ENCODE measurements at places on chromosomes 11 and 22.
A peak's percentile ranks its signal among the peaks of the same experiment; 100 is the strongest.

GRCh38 chr11:71929491-71929890, 645 bp downstream of the RNF121 start:
- no peak for DNase-seq

DNA sequence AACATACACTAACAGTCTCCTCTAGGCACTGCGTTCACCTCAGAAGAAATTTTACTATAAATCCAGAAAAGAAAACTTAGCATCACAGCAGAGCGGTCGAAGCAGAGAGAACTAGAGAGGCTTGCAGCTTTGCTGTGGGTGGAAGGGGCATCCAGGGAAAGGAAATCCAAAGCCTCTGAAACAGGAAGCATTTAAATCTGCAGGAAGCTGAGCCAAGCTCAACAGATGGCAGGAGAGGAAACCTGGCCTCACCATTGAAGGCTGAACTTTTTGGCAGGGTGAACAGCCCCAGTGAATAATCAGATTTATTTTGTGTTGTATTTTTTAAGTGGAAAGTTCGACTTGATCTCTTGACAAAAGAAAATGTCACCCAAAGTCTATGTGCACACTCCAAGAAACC, 858.1 kb downstream of the OPCML start:
- no peak for DNase-seq

DNA sequence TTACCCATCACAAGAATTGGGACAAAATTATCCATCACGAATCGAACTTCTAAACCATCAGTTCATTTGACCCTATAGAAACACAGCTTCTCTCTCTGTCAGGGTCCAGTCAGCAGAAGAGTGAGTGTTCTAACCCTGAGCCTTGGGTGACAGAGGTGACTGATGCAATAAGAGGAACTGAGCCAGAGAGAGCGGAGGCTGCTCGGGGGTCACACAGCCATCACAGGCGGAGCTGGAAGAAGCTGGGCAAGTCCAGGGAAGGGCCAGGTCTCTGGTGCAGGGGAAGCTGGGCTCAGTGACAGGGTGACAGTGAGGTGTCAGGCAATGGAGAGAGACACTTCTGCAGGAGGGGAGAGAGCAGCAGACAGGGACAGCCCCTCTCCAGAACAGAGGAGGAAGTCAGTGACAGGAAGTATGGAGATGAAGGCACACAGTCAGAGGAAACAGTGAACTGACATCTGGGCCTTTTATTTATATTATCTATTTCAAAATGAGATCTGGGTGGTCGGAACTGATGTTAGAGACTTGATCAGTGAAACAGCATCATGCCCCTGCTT, 184.0 kb upstream of the TBCEL start:
- no peak for DNase-seq

GRCh38 chr11:96012086-96012824, 88.3 kb upstream of the MTMR2 start:
- peak; percentile 52 for DNase-seq

GRCh38 chr11:72471005-72471898, 36.9 kb upstream of the CLPB start:
- DNase-seq: peak; percentile 47

- no peak for DNase-seq
These were observed 47.5 kb downstream of the NOX4 start for GRCh38 chr11:89443361-89444322.

DNA sequence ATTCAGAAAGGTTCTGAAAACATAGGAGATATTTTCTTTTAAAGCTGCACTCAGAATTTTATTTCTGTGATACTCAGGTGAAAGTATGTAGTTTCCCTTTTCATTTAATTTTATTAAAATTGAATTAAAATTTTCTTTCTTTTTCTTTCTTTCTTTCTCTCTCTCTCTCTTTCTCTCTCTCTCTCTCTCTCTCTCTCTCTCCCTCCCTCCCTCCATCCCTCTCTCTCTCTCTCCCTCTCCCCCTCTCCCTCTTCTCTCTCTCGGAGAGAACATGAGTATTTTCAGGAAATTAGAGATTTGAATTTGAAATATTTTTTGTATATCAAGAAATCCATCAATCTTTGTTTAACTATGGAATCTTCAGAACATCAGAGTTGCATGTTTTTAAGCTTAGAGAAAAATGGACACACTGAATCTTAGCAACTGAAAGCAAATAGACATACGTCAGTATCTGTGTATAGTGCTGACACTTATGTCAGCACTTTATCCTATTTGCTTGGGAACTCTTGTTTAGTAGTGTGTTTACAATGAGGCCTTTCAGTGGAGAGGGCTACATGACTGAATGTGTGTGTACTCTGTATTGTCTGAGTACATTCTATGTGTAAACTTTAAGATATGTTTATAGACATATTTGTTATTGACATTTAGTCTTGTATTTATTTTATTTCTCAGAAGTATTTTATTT, 44.5 kb downstream of the PDE3B start:
- DNase-seq: no peak

DNA sequence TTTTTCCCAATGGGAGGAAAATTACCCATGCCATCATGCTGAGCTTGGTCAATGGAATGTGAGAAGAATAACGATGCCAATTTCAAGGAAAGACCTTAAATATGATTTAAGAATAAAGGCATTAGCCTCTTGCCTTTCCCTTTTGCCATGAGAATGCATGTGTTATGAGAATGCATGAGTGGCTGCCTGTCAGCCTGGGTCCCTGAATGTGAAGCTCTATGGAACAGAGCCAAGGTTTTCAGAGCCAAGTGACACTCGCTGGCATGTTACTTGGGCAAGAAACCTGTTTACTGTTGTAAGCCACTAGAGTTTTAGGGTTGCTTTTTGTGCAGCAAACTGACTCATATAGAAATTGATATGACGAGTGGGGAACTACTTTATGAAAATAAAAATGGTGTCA, 75.7 kb downstream of the JRKL start:
- DNase-seq: no peak

GRCh38 chr11:102186551-102187191, 76.4 kb downstream of the YAP1 start:
- DNase-seq: no peak

GRCh38 chr11:66291706-66292542, at the start of gene TMEM151A:
TMEM151A (plus strand) TSS chr11:66291894; CDS start chr11:66292014, 120 bp downstream.
- no peak for DNase-seq

- no peak for DNase-seq
These were observed 8.9 kb downstream of the RIBC2 start for GRCh38 chr22:45422237-45422983.

- no peak for DNase-seq
These were observed 85.6 kb downstream of the KIRREL3 start for GRCh38 chr11:126914941-126915340.

DNA sequence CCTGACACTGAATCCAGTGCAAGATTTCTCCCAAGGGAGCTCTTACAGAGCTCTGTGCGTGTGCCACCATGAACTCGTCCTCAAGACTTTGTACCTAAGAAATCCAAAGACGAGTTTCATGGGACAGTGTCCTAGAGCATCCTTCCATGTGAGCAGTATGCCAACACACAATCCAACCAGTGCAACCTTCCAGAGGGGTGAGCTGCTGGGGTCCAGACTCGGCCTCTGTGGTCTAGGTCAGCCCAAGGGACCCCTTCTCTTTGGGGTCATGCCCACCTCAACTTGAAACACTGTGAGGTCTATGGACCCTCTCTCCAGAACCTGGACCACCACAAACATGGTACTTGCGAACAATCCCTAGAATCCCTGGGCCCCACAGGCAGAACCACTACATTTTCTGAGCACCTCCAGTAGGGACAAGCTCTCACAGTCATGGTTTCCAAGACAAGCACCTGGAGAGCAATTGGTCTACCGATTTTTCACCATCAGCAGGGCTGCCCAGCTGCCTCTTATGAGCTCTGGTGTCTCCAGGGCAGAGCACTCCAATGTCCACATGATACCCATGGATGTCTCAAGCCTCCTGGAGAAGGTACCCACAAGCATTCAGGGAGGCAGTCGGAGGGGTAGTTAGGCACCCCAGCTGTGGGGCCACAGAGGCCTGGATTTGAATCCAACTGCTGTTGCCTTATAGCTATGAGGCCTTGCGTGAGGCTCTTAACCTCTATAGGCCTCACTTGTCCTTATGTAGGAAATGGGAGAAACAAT, 7.7 kb downstream of the CHST1 start:
- no peak for DNase-seq
